ENCODE measurements at places on chromosomes 1 and 21.

GRCh38 chr1:24233684-24234600, 46.9 kb upstream of the IFNLR1 start:
- DNase-seq: no peak

- DNase-seq: no peak
Measured at GRCh38 chr1:56578138-56578962, 1.0 kb downstream of the PLPP3 start.

GRCh38 chr1:246193537-246193936, 313.5 kb downstream of the SMYD3 start:
- no peak for DNase-seq

DNA sequence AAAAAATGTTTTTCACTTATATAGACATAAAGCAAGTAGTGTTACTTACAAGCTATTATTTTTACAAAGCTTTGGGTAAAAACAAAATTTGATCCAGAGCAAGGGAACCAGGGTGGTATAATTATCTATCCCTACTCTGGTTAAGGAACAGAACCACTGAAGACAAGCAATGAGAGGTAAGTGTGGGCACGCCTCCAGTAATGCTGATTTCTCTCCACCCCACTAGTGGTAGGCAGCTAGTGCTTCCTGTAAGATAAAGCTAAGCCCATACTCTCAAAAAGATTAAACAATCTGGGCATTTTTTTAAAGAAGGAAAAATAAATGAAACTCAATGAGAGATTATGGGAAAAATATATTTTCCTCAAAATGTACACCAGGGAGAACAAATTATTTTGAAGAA, 22.1 kb downstream of the TFB2M start:
- no peak for DNase-seq

GRCh38 chr1:153749408-153750005, 21.7 kb downstream of the INTS3 start:
- DNase-seq: peak; percentile 72

DNA sequence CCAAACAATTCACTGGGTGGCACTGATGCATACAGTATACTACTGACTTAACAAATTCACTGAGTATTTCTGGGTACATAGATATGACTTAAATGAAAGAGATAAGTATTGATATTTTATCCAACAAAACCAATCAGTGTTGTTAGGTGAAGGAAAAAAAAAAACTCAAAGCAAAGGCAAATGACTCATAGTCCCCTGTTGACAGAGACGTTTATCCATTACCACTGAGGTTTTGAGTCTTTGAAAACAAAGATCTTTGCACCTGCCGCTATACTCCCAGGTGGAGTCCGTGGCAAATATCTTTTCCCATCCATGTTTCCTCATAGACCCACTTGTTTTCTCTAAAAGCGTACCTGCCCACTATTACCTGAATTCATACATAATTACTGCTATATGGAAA, 18.4 kb downstream of the DYNLT5 start:
- no peak for DNase-seq

DNA sequence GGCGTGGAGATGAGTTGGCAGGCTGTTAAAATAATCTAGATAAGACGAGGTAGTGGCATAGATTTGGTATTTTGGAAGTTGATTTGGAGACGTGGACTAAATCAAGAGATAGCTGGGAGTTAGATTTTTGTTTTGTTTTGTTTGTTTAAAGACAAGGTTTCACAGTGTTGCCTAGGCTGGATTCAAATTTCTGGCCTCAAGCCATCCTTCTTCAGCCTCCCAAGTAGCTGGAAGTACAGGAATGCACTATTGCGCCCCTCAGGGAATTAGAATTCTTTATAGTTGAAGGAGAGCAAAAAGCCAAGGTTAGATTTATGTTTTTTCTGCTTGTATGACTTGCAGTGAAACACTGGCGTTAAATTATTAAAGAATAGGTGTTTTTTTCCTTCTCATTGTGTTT, 22.3 kb upstream of the SNRPE start:
- DNase-seq: no peak

DNA sequence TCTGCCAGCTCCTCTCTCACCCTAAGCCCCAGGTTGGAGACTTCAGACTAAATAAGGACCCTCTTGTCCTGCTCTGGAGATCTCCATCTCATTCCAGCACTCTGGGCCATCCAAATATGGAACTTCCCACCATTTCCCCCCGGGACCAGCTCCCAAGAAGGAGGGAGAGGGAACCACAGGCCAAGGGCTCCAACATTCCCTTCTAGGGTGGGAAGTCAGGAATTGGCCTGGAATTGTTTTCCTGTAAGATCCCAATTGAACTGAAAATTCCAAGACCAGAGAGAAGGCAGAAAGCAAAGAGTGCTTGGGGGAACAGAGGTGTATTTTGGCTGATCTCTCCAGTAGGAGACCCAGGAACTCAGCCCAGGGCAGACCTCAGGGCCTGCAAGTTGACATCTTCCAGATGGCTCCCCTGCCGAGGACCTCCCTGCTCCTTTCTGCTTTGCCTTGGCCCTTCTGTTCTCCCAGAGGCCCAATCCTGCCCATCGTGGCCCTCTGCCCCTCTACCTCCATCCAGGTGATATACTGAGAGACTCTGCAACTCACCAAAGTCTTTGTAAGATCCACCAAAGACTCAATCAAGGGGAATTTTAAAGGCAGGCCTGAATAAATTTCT, 14.9 kb downstream of the CSRP1 start:
- DNase-seq: no peak

DNA sequence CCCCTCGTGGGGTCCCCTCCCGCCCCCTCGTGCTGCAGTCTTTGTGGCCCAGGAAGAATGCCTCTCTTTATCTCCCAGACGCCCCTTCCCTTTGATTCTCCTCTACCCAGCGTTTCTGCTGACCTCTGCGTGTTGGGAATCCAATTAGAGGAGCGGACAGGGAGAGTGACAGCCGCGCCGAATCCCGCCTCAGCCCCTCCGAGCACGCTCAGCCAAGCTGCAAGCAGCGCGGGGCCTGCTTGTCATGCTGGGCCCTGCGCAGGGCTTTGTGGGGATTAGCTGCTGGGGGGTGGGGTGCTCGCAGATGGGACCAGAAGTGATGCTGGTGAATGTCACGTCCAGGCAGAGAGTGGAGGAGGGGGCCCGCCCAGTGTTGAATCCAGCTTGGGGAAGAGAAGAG, 91.1 kb downstream of the EPHB2 start:
- no peak for DNase-seq

DNA sequence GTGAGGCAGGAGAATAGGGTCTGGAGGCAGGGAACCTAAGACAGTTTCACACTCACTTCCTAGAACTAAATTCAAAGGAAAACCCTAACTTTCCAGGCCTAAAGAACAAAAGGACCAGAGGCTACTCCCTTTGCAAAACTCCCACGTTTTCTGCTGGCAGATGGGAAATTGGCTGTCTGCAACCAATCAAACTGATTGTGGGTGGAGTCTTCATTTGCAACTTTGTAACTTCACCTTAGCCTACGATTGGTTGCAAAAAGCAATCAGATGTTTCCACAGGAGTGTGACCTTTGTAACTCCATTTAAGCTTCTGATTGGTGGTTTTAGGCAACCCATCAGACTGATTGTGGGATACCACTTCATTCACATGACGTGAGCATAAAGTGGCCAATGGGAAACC, 19.7 kb upstream of the GNG4 start:
- no peak for DNase-seq

DNA sequence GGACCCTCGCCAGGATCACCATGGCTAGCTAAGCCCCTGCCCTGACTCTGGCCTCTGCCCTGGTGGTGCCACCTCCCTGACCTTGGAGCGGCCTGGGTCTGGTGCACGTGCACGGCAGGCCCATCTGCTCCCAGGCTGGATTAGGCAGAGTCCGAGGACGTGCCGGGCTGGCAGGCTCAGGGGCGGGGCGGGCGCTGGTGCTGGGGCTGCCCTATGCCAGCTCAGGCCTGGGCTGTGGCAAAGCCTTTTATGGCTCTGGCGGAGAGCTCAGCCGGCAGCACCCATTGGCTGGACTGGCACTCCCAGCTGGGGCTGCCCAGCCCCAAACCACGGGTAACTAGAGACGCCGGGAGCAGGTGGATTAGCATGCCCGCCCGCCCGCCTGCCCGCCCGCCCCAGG, 17.1 kb upstream of the EDN2 start:
- DNase-seq: no peak

DNA sequence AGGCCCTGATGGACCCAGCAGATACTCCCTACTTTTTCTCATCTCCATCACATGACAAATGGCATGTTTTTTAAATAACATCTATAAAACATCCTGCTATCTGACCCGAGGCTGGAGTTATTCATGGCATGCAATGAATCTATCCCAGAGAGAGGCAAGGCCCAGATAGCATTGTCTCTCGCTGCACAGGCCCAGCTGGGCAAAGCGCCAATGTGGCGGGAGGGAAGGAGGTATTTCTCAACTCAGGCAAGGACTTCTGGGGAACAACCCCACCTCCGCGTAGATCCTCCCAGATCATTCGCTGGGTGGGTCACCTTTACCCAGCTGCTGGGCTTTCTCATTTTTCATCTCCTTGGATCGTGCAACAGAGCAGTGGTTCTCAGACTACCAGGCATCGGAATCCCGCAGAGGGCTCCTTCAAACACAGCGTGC, 59.8 kb downstream of the ERG start:
- DNase-seq: no peak

DNA sequence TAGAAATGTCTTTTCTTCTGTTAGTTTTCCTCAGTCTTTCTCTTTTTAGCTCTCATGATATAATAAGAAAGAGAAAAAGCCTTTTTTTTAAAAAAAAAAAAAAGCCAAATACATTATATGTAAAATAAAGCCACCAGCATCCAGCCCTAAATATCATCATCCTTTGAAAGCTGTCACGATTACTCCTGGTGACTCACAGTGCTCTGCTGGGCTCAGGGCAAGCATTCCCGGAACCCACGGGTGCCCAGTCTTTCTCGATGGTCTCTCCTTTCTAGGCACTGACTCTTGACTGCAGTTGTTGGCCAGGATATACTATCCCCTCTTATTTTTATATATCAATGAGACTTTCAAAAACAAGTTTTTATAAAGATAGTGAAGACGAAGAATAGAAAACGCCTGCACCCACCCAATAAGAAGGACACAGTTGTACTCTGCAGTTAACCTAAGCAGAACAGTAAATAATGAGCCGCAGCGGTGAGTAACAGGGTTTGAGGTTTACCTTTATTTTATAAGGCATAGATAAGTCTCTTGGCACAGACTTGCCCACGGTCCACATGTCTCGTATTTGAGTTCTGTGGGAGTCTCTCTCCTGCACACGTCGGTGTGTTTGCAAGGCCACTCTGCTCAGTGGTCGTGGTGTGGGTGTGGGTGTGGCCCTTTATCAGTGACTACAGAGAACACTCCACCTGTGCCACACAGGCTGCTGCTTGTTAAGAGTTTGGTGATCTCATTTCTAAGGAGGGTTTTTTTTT, 15.7 kb upstream of the MX2 start:
- DNase-seq: no peak

GRCh38 chr21:31945141-31945540, 72.3 kb downstream of the HUNK start:
- DNase-seq: no peak

DNA sequence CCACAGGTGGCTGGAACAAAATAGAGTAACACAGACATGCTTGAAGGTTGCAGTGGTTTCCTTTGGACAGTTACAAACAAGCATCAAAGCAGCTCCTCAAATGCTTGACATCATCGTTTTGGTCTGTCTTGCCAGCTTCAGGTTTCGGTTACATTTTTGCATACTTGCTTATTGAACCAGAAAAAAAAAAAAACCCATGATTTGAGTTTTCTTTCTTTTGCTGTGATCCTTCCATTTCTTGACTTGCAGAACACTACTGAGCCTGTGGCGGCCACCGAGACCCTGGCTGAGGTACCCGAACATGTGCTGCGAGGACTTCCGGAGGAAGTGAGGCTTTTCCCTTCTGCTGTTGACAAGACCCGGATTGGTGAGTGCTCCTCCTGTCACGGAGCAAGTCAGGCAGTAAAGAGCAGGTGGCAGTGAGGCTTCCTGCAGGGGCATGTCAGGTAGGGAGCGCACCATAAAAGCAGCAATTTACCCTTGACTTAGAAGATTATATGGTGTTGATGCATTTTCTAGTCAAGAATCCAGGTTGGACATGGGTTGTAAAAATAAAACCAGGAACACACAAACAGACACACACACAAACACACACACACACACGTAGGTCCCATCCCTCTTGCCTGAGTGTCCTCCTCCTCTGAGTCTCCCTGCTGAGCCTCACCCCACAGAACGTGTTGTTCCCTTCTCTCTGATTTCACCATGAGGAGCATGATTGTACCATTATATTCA, 30.9 kb downstream of the PRDM2 start:
- peak; percentile 60 for DNase-seq

GRCh38 chr1:151106894-151107293, 36.3 kb downstream of the GABPB2 start:
- no peak for DNase-seq

DNA sequence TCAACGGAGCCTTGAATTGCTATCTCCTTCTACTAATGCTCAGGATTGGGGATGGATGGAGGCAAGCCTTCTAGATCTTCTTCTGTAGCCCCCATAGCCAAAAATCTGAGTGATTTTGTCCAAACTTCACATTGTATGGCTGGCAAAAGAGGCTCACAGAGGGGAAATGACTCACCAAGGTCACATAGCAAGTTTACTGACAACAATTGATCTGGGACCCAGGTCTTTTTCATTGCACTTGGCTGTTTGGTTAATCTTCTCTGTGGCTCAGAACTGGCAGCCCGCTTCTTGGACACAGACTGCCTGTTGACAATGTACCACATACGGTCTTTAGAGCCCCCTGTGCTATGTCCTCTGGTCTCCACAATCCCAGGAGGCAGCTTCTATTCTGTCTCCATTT, 3.0 kb upstream of the LACTBL1 start:
- no peak for DNase-seq

DNA sequence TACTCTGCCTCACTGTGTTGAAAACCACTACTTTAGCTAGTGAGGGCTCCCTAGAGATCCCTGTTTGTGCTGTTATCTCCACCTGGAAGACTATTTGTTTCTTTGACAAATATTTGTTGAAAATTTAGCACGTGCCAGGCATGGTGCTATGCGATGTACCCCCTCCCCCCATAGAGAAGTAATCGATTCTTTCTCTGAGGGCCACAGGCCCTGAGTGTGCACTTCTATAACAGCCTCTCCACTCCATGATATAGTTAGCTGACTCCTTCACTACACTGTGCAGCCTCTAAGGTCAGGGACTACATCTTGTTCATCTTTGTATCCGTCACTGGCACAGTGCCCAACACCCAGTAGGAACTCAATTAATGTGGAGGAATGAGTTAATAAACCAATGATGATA, 17.3 kb upstream of the RBM15 start:
- DNase-seq: no peak

- no peak for DNase-seq
Measured at GRCh38 chr1:214464445-214465287, 86.7 kb downstream of the PTPN14 start.

GRCh38 chr1:50418600-50419109, 4.6 kb downstream of the DMRTA2 start:
- DNase-seq: no peak

GRCh38 chr1:37662031-37662755, 27.5 kb upstream of the RSPO1 start:
- DNase-seq: no peak

- no peak for DNase-seq
Measured at GRCh38 chr1:36824390-36824861, 209.9 kb downstream of the GRIK3 start.

- no peak for DNase-seq
Measured at GRCh38 chr1:19164274-19165015, 45.6 kb downstream of the UBR4 start.

Measured in stimulated activated CD4-positive, alpha-beta T cell treated with anti-CD3 and anti-CD28 coated beads, Interleukin-12 subunit alpha, Interleukin-12 subunit beta, amount 100 ng/mL, for 24 hours (primary cell).